Amniotic epithelial cell (primary cell): ENCODE measurements at places on chromosomes 1 and 21.

DNA sequence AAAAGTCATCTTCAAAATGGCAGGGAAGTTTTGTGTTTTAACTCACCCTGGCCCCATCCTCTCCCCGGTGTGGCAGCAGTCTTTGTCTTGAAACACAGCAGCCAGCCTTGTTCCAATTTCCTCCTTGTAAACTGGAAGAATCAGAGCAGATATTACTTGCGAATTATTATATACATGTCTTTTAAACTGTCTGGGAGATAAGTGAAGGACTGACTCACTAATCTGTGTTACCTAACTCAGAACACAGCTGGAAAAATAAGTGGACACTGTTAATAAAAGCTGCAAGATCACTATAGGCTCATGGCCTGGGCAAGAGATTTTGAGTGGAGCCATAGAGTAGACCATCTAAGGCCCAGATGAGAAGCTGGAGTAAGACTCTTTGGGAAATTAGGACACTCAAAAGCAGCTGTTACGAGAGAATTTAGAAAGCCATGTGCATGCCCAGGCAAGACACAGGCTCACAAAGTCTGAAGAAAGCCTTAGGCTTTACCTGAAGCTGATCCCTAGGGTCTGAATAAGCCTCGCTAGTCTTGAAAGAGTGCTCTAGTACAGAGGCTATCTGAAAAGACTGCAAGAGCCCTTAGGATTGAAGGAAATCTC is 233.0 kb upstream of the RAB4A start:
- peak; percentile 68 for DNase-seq

DNA sequence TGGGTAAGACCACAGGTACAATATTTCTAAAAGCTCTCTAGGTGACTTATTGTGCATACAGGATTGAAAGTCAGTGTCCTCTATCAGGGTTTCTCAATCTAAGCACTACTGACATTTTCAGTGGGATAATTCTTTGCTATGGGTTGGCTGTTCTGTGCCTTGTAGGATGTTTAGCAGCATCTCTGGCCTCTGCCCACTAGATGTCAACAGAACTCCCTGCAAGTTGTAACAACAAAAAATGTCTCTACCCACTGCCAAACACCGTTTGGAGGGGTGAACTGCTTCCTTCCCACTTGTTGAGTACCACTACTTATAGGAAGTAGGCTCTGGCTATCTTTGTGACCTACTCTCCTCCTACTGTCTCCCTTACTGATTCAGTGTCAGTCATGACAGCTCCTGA is 90.1 kb upstream of the ZRANB2 start:
- DNase-seq = no peak

- DNase-seq = no peak
Observed at GRCh38 chr21:29991624-29992023, 51.8 kb upstream of the GRIK1 start.

DNA sequence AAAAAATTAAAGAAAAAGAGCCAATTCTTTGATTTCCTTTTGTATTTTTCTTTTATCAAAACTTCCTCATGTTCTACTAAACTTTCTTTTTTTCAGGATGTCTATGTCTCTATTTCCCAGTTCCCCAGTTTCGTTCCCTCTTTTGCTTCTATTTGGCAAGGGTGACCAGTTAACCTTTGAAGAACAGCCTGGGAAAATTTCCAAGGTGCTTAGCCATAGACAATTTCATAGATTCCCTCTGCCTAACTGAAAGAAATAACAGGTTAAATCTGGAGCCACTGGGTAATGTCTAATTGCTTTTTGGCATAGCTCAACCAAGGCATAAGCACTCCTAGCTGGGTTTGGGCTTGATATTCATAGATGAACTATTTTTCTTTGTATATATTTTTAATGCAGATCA is 272.3 kb downstream of the ADGRL2 start:
- DNase-seq = no peak

DNA sequence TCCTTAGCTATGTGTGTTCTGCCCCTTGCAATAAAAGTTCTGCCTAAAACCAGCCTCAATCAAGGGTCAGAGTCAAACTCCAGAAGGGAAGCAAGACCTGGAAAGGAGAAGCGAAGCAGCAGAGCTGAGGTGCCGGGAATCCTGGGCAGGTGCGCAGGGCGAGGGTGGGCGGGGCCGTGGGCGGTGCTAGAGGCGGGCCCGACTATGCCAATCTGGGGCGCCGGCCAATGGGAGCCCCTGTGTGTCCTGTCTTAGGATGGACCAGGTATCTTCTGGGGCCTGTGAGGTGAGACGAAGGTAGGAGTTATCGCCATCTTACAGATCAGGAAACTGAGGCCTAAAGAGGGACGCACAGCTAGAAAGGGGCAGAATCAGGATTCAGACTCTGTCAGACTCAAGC is 120.3 kb downstream of the PTPRU start:
- DNase-seq = no peak

GRCh38 chr1:186799689-186800054 is 29.1 kb upstream of the PLA2G4A start:
- DNase-seq = no peak

DNA sequence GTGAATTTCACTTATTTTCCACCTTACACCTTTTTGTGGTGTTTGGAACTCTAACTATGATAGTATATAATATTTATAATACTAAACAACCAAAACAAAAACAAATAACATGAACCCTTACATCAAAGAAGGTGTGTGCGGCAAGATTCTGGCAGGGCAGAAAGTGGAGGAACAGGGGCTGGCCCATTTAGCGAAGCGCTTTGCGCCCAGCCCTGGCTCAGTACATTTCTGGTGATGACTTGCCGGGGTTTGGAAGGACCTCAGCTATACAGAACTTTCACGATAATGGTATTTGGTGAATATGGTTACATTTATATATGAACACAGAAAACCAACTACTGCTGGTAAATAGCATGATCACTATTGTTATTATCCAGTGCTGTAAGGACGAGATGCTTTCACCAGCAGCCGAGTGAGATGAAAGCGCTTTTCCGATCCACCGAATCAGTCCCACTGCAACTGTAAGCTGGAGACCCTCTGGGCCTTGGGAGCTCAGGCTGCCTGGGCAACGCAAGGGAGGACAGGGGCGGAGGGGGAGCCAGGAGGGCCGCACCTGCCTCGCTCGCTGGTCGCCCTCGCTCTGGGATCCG is 63.9 kb downstream of the CD247 start:
- DNase-seq = no peak

- no peak for DNase-seq
Observed at GRCh38 chr1:174800216-174800851, 199.4 kb upstream of the CACYBP start.

DNA sequence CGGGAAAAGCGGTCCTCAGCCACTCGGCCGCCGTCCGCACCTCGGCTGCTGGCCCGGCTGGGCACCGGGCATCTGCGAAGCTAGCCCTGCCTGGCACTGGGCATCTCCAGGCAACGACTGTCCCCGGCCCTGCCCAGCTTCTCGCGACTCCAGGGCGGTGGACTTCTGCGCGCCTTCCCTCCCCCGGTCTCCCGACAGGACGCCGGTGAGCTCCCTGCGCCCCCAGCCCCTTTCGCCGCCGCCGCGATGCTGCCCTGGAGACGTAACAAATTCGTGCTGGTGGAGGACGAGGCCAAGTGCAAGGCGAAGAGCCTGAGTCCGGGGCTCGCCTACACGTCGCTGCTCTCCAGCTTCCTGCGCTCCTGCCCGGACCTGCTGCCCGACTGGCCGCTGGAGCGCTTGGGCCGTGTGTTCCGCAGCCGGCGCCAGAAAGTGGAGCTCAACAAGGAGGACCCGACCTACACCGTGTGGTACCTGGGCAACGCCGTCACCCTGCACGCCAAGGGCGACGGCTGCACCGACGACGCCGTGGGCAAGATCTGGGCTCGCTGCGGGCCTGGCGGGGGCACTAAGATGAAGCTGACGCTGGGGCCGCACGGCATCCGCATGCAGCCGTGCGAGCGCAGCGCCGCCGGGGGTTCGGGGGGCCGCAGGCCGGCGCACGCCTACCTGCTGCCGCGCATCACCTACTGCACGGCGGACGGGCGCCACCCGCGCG is 514 bp downstream of the FAM43B start:
- no peak for DNase-seq

- DNase-seq = no peak
Observed at GRCh38 chr21:35412231-35412630, 363.1 kb upstream of the RUNX1 start.

DNA sequence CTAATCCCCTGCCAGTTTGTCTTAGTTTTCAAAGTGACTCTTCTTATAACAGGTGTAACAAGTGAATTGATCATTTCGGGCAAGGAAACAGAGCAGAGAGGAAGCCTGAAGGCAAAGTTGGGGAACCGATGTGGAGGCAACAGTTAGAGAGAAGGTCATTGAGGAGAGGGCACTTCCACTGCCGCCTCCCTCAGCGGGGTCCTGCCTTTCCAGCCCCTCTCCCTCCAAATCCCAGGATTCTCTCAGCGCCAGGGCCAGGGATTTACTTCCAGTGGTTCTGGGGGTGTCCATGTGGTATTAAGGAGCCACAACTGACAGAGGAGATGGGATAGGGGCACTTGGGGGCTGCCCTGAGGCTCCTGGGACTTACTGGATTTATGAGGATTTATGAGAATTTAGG is 39.7 kb upstream of the PDE9A start:
- DNase-seq = no peak

DNA sequence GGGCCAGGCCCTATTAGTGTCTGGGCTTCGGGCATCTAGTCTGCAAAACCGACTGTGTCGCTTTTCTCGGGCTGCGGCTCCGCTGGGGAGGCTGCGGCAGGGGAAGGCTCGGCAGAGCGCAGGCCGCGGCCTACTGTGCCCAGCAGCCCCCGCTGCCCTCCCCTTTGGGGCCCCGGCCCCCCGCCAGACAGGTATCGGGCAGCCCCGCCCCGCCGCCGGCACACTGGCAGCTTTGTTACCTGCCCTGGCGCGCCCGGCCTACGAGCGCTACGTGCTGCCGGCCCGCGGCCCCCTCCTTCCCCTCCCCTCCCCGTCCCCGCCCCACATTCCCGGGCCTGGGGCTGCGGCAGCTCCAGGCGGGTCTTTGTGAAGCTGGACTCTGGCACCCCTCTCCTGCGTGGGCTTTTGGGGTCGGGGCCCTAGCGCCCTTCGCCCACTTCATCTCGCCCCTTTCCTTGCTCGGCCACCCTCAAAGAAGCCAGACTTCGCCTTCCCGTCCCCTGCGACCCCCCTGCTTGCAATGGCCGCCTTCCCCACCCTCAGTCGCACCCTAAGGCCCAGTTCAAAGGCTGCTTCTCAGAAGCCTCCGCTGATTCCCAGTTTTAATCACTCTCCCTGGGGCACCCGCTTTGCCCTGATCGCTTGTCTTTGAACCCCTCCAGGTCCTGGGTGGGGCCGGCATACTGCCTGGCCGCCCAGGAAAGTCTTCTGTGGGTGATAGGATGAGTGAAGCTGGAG is 48.9 kb upstream of the SLC2A1 start:
- DNase-seq = no peak

DNA sequence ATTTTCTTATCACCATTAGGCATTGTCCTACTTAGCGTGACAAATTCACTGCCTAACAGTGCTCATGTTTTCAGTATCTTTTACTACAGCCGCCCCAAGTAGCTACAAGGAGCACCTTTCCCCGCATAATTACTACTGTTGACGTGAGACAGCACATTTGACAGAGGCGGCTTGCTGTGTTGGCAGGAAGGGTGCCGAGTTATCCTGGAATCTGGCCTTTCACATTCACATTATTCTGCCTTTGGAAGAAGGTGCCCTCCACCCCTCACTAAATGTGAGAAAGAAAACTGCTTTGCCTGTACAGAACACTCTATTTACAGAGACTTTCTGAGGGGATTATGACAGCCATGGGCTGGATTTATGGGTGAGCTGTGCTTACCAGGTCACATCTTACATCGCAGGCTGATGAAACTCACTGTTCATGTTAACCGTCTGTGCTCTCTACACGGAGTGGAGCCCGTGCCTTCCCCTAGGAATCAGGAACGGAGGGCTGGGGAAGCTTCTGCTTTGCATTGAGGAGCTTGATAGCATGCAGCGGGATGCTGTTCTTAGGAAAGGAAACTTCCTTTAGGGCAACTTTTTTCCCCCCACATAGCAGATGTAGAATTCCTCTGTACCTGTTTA is 148.0 kb upstream of the ZRANB2 start:
- no peak for DNase-seq

GRCh38 chr1:65412984-65413375 is 7.5 kb upstream of the LEPR start:
- DNase-seq = peak; percentile 56

GRCh38 chr1:9166289-9167235 is 37.7 kb upstream of the GPR157 start:
- peak; percentile 88 for DNase-seq

DNA sequence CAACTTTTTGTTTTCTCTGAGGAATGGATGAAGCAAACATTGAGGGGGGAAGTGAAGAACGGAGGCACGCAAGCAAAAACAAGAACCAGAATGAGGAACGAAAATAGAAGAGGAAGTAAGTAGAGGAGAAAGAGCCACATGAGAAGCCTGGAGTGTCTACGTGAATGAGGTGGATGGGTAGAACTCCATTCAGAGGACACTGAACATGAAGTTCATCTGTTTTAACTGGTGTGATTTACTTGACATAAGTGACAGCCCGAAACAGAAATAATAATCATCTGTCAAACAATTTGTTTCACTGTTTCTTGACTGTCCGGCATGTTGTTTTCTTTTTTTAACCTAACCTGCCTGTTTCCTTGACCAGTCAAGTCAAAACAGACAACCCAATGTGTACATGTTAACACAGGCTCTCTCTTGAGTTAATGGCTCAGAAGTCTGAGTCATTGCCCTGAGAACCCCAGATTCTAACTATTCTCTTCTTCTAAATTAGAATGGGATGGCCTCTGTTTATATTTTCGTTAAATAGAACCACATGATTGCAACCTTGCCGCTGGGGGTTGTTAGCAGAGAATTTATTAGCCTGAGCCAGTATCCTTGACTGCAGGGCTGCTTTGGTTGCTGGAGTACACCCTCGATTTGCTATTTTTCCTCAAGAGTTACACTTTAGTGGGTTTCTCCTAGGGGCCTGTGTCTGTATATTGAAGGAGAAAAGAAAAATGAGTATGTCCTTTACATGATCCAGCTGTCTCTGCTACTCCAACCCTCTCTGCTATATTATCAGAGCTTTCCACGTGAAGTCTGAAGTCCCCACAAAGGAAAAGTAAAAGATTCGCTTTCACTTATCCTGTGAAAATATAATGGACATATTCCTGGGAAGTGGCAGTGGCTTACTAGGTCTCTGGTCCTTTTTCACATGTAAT is 151.7 kb downstream of the ZC3H11B start:
- DNase-seq = no peak

- no peak for DNase-seq
Observed at GRCh38 chr1:87951409-87951808, 622.7 kb downstream of the LMO4 start.

- DNase-seq = no peak
Observed at GRCh38 chr1:153903841-153904455, 18.8 kb downstream of the GATAD2B start.

DNA sequence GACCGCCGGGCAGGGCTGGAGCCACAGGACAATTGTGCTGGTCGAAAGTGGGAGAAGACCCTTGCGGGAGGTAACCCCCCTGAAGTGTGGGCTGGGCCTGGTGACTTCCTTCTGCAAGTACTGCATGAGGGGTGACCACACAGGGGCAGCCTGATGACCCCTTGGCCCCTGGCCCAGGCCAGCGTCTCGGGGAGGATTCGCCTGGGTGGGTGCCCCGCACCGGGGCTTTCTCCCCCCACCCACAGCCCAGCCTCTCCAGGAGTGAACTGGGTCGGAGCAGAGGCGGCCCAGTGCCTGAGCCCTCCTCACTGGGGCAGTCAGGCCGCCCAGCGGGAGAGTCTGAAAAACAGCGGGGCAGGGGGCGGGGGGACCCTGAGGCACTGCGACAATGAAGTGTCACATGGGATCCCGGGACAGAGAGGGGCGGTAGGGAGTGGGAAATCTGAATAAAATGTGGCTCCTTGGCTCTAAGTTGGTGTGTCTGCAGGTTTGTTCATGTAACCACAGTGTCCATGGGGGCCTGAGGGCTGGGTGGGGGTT is 1.6 kb upstream of the DNMT3L start:
- no peak for DNase-seq
